Hematopoietic multipotent progenitor cell treated with erythropoietin and hydrocortisone succinate and interleukin-3 and kit ligand, for 8 days (in vitro differentiated cells): ENCODE measurements at places on chromosomes 12 and 14.
A peak's percentile ranks its signal among the peaks of the same experiment; 100 is the strongest.

- DNase-seq, result no peak
Measured at GRCh38 chr14:22856428-22856827, 15.1 kb upstream of the LRP10 start.

DNA sequence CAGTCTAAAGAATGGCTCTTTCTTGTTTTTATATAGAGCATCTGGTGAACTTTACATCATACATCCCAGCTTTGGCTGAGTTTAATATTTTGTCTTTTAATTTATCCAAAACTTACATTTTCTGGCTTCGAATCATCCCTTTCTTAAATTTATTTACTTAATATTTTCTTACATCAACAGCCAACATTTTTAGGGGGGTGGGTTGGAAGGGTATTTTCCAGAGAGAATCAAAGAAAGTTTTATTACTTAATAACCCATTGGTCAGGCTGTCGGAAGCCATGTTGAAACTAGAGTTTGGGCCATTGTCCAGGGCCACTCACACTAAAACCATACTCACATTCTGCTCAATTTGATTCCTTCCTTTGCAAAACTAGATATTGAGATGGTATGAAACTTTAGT lies 220.2 kb downstream of the AEBP2 start:
- DNase-seq, result no peak

DNA sequence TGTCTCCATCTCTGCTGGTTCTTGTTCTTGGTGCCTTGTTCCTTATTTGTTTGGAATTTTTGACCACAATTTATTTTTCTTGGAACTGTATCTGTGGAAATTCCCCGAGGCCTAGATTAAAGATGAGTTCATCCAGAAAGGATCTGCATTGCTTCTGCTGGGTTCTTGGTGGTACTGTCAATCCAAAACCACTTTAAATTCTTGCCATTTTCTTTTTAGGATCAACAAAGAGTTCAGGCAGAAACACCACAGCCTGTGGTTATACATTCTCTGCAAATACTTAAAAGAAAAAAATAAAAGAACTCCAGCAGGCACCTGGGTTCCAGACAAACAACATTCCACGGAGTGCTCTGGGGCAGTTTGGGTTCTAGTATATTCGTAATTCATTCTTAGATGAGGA lies 6.0 kb upstream of the VAMP1 start:
- no peak for DNase-seq

DNA sequence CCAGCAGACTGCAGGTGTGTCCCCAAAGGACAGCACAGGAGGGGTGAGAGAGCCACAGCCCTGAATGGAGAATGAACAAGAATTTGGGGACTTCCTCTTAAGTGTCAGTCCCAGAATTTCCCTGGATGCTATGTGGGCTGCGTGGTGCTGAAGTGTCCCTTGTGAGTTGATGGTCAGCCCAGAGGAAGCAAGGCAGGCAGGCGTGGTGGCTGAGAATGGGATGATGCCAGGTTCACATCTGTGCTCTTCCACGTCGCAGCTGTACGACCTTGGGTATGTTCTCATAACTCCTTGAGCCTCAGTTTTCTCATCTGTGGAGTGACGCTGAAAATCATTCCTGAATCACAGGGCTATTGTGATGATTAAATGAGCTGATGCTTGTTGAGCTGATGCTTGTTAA lies 62.1 kb upstream of the GPATCH2L start:
- DNase-seq, result no peak

DNA sequence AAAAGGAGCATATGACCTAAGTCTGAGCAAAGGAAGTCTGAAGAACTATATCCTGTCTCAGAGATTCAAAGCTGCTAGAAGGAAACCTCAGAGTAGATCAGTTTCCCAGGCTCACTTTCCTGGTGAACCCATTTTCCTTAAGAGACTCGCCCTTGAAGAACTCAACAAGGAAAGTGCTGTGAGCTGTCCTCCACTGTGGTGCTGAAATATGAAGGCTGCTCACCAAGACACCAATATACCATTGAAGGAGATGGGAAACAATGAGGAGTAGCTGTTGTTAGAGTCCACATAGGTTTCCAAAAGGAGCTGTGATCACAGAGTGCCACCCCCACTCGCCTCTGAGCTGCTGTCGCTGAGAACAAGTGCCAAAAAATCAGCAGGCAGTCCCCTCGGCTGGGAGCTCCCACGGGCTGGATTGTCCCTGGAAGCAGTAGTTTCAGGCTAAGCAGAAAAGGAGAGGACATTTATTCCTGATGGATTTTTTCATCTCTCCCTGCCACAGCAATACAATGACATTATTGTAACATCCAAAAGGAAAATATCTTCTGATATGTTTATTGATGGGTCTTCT lies 282.1 kb downstream of the RPS29 start:
- peak; percentile 18 for DNase-seq

DNA sequence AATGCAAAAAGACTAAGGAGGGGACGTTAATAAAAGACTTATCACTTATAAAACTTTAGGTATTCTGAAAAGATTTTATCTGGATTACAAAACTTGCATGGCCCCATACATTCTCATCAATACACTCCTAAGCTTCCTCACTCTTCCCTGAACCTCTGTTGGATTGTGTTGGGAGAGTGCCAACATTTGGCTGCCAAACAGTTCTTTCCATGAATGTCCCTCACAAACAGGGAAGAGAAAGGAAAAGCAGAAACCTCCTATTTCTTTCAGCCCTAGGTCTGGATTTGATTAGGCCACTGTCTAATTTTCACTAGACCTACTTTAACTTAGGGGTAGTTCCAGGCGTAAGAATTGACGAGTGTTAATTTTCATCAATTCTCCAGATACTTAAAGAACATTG lies 11.7 kb downstream of the PTHLH start:
- DNase-seq, result no peak

DNA sequence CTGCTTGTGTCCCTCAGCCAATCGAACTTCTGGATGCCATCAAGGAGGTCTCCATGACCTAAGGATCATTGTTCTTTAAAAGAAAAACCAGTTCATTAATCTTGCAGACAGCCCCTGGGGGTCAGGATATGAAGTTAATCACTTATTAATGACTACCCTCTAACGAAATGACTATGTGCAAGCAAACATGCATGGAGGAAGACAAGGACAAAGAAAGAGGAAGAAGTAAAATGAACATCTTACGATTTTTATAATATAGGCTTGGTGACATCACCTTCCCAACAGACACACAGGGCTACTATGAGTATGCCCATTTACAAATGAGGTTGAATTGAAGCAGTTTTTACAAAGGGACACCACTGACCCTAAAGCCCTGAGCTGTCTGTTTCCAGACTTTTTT lies 111.1 kb upstream of the AMIGO2 start:
- no peak for DNase-seq

- no peak for DNase-seq
Measured at GRCh38 chr14:65296402-65296801, 116.1 kb upstream of the FUT8 start.

GRCh38 chr12:49244176-49244575 lies 20.7 kb upstream of the TUBA1C start:
- no peak for DNase-seq

DNA sequence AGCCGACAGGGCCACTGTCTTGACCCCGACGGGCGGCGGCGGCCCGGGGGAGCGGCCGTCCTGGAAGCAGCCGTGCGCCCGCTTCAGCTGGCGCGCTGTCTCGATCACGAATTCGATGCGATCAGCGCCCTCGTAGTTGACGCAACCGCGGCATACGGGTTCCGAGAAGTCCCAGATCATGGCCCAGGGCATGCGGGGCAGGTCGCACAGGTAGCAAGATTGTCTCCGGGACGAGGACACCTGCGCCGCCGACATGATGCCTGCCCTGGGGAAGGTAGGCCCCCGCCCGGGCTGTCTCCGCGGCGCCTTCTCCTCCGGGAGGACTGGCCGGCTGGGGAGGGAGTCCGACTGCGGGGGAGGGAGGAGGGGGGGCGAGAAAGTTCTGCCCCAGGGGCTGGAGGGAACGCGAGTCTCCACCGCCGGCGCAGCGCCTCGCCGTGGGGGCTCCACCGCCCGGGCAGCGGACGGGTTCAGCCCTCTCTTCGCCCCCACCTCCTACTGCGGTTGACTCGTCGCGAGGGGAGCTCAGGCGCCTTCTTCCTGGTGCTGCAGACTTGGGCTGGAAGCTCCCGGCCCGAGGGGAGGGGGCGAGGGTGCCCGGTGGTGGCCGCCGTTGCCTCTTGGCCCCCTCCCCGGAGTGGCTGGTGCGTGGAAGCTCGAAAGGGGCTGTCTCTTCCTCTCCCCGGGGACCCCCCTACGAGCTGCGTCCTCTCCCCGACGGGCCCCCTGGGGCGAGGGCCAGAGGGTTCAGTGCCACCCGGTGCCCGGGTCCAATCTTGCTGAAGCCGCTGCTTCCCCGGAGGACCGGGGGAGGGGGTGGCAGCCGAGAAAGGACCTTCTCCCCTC lies 747 bp downstream of the IRF2BPL start:
- DNase-seq, result peak; percentile 55

- DNase-seq, result no peak
Measured at GRCh38 chr12:47097276-47097896, 17.6 kb upstream of the AMIGO2 start.

GRCh38 chr12:57487055-57487596 lies 742 bp upstream of the MARS1 start:
- no peak for DNase-seq

DNA sequence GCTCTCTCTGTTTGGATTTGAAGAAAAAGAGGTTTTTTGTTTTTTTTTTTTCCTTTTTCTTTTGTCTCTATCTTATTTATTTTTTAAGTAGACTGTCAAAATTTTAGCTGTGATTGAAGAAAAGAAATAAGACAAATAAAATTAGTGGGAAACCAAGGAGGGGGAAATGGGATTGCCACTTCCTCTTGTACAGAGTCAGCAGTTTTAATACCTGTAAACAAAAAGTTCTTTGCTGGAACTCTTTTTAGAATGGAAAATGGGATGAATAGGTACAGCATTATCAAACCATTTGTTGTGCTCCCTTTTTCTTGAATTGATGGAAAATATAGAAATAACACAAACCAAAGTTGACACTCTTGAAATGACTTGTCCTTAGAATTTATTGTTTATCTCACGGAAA lies 680.7 kb downstream of the DIO2 start:
- DNase-seq, result no peak

DNA sequence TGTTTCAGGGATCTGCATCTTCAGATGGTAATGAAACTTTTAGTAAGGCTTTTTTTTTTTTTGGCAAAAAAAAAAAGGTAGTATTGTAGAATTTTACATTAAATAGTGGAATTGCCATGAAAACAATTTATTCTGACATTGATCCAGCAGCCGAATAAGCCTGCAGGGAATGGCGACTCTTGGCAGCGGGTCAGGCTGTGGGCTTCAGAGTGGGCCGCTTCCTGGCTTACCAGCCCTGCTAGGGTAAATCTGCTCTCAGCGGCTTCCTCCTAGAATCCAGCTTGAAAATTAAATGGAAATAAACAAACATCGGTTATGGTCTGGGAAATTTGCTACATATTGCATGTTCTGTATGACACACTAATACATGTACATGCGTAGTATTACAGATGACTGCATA lies 34.8 kb downstream of the SFSWAP start:
- DNase-seq, result no peak

- DNase-seq, result no peak
Measured at GRCh38 chr14:90409209-90409730, 12.4 kb downstream of the CALM1 start.

GRCh38 chr14:34718750-34719304 lies 4.4 kb upstream of the CFL2 start:
- no peak for DNase-seq

- no peak for DNase-seq
Measured at GRCh38 chr14:67317822-67318221, 41.8 kb downstream of the ATP6V1D start.

GRCh38 chr14:78927261-78927660 lies 757.1 kb downstream of the NRXN3 start:
- DNase-seq, result no peak

GRCh38 chr14:25121337-25122129 lies 71.6 kb upstream of the STXBP6 start:
- no peak for DNase-seq

- no peak for DNase-seq
Measured at GRCh38 chr14:52363961-52364360, 49.8 kb downstream of the PTGER2 start.

DNA sequence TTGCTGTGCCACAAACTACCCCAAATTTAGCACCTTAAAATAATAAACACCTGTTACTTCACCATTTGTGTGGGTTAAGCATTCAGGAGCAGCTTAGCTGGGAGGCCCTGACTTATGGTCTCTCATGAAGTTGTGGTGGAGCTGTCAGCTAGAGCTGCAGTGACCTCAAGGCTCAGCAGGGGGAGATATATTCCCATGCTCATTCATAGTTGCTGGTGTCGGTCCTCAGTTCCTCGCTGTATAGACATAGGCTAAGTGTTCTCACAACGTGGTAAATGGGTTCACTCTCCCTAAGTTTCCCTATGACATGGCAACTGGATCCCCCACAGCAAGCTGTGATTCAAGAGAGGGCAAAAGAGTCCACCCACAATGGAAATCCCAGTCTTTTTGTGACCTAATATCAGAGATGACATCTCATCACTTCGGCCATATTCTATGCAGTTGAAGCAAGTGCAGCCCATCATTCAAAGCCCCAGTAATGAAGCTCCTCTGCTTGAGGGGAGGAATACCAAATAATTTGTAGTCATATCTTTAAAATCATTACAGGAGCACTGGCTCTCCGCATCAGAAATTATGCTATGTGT lies 41.1 kb downstream of the PRB3 start:
- peak; percentile 54 for DNase-seq

DNA sequence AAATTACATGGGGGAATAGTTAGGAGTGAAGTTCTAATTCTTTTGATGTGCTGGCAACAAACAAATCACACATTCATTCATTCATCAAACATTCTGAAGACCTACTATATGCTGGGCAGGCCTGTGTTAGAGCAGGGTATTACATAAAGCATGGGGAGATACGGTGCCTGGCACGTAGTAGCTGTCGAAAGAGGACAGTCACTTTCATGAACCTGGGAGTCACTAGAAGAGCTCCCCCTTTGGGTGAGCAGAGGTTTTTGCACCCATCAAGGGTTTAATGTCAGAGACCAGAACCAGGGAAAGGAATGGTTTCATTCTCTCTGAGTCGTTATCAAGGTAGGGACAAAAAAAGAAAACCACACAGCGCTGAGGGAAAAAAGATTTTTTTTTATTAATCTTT lies 10.0 kb downstream of the LHX5 start:
- DNase-seq, result peak; percentile 58

GRCh38 chr12:49777800-49778748 lies 36.7 kb downstream of the TMBIM6 start:
- peak; percentile 36 for DNase-seq

DNA sequence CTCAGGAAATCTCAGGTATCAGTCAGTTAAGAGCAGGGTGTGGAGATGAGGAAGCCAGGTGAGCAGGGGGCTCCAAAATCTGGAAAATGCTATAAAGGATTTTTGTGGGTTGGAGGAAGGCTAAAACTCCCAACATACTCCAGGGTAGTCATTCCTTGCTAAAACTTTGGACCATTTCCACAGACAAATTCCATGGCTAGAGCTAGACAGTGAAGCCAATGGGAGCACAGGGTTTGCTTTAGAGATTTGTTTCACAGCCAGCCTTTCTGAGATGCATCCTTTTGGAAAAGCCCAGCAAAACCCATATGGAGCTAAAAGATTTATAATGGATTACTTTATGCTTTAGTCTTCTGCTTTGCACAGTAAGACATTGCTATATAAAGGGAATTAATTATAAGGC lies 146.5 kb downstream of the SAMD4A start:
- no peak for DNase-seq
